ENCODE measurements at places on chromosomes 3 and 15.

DNA sequence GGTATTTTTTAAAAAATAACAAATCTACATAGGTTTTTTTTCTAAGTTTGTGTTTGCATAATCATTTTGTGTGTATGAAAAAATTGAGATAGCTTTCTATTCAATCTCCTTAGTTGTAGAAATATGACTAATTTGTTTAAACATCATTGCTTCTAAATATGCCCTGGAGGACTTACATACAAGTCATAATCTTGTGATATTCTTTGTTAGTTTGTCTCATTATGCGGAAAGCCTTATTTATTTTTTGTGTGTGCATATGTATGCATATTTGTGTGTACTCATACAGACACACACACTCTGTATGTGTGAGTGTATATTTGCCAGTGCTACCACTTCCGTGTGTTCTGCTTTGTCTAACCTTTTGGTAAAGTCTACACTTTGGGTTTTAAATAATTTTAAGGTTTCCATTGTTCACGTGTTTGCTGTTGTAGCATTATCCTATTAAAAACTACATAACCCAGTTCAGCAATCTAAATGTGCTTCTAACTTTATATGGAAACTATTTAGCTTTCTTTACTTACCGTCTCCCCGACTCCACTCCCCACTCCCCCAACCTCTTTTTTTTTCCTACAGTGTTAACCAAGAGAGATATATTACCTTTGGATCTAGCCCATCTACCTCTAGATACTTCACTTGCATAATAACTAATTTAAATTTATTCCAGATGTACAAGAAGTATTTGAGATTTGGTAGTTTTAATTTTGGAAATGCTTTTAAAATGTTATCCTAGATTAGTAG, 111.7 kb downstream of the FNDC3B start:
- DNase-seq: no peak

DNA sequence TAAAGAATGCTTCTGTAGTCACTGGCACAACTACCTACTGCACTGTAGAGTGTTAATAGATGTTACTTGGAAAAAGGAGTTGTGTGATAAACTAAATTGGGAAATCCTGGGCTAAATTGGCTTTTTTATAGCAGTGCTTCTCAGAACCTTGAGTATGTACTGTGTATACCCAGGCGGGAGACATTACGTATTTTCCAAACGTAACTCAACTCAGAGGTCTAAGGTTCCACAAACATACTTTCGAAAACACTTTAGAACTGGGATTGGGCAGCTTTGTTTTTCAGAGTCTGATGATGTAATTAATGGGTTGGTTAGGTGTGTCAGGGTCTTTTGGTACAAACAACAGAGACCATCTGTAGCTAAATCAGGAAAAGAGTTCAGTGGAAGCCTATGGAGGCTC, 53.5 kb upstream of the CHST2 start:
- no peak for DNase-seq

DNA sequence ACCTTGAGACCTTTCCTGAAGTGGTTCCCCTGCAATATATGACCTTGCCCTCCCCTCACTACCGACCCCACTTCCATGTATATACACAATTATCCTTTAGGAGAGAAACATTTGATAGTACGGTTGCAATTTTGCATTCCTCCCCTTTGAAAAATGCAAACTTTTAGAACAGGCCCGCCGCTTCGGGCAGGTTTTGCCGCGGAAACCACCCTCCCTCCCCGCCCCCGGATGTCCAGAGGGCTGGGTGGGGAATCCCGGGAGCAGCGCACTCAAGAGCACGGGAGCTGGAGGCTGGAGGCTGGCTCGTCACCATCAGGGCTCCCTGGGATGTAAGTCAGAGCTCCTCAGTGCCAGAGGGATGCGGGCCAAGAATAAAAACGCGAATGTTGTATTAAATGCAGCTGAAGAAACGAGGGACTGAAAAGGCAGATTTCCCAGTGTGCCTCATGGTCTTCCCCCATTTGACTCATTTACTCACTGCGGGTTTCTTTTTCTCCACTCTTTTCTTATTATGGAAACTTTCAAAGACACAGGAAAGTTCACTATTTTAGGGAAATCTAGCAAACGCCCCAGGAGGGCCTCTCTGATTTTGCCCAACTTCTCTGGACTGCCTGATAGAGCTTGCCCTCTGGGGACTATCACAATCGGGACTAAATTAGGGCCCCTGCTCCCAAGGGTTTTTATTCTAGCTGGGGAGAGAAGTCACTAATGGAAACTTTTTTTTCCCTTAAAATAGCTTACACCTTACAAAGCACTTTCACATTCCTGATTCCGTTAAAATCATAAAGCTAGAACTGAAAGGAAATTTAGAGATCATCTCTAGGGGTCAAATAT, 2.9 kb upstream of the USP3 start:
- DNase-seq: peak; percentile 86

DNA sequence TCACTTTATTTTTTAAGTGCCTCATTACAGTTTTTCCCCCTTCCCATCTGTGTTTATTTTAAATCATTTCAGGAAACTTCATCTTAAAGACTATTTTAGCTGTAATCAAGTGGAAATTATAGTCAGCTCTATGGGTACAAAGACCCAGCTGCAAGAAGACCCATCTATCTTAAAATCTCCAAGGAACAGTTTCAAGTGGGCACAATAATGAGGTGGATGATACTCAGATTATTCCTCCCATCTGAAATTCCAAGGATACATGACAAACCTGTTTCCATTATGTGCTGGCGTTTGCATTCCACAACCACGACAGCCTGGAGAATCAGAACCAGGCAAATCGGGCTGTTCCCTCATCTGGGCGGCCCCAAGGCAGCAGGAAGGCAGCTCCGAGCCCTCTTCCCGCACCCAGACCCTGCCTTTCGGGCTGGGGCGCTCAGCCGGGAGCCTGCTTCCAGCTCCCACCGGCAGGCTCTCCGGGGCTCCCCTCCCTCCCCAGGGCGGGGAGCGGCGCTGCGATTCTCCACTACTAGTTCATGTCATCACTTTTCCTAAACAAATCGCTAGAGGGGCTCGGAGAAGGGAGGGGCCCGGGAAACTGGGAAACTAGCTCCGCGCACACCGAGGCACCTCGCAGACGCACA, at the start of gene MGLL:
TSS of gene MGLL (minus strand) at position 475 of the 641 bp plus-strand sequence. CDS start at position 278, 197 bp downstream.
- DNase-seq: peak; percentile 70

DNA sequence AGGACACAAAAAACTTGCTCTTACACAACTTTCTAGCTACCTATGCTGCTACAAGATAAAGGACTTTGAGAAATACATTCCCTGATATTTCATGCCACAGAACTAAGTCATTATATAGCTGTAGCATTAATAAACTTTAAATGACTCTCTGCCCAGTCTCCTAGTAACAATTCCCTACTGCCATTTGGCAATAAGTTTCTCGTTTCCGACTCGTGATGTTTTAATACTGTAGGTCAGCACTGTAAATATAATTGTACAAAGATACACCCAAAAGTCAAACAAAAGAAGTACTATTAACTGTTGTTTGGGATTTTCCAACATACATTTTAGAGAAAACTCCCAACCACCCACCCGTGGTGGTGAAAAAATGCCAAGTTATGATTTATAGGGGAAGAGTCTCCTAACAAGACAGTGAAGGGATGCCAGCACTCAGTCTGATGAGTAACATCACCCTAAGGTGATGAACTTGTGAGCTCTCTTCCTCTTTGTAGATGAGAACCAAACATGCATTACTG, 132.2 kb downstream of the DUT start:
- DNase-seq: no peak

DNA sequence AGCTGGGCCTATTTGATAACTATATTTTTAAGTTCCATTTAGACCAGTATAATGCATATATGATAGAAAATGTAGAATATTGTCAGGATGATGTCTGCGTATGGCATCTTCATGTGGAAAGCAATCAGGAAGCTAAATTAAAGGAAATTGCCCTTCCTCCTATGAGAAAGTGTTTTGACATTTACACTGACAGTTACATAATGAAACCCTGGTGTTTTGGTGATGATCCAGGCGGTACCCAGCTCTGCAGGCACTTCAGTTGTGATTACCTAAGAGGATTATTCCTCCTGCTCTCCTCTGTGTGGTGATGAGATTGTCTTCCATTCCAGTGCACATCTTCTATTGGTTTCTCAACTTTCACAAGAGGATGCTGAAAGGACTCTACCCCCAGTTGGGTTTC, 126.5 kb upstream of the MITF start:
- no peak for DNase-seq

DNA sequence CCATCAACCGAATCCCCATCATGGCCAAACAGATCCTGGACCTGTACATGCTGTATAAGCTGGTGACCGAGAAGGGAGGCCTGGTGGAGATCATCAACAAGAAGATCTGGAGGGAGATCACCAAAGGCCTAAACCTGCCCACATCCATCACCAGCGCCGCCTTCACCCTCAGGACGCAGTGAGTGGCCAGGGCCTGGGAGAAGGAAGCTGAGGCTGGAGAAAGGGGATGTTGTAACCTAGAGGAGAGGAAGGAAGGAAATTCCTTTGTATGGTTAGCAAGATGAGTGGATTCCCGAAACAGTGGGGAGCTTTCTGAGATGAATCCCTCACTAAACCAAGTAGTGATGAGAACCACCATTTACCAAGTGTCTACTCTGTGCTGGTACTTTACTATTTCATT, 25.8 kb upstream of the CLK3 start:
- no peak for DNase-seq

GRCh38 chr3:190424478-190425439, 24.9 kb downstream of the TMEM207 start:
- peak; percentile 68 for DNase-seq

- DNase-seq: no peak
Measured at GRCh38 chr3:179265875-179266274, 15.0 kb upstream of the KCNMB3 start.

Data from sciatic nerve (tissue), 2 donors.